Stimulated activated CD8-positive, alpha-beta memory T cell treated with anti-CD3 and anti-CD28 coated beads, Interleukin-7, amount 100 ng/mL, for 48 hours (primary cell): ENCODE measurements at places on chromosomes 2 and 18.

- no peak for DNase-seq
These were observed 215.4 kb upstream of the NRXN1 start for GRCh38 chr2:51247252-51247805.

DNA sequence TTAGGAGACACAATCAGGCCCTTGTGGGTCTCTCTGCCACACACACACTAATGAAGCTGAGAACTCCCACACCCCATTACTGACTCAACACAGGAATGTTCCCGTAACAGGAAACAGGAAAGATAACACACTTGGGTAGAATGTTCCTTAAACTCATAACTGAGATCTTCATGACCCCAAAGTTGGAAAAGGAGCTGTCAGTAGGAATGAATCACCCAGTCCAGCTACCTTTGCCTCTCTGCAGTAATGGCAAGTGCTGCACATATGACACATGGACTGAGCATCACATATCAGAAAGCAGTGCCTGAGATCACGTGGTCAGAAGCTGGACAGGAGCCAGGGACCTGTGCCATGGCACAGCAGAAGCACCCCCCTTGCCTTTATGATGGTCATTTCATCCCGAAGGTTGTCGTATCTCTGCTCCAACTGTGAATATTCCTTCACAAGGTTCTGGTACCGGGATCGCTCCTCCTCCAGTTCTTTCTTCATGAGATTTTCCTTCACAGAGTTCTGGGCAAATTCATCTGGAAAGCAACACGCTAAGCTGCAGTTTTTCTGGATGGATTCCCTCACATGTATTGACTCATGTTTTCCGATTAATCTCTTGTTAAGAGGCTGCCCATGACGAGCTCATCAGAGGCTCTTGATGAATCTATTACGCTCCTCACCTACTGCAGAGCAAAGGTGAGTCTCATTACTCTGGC lies 65.4 kb upstream of the ACAA2 start:
- no peak for DNase-seq

- DNase-seq = no peak
These were observed 453 bp downstream of the CABLES1 start for GRCh38 chr18:23135550-23136325.

DNA sequence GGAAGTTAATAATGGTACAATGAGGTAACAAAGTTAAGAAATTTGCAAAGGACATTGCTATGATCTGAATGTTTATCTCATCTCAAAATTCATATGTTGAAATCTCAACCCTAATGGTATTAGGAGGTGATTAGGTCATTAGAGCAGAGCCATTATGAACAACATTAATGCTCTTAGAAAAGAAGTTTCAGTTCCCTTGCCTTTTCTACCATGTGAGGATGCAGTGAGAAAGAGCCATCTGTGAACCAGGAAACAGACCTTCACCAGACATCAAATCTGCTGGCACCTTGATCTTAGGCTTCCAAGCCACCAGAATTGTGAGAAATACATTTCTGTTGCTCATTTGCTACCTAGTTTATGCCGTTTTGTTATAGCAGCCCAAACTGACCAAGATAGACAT lies 757.6 kb downstream of the NR4A2 start:
- DNase-seq = no peak

GRCh38 chr2:217887841-217888701 lies 114.7 kb downstream of the TNS1 start:
- DNase-seq = no peak

- no peak for DNase-seq
These were observed 601.8 kb downstream of the TMEM182 start for GRCh38 chr2:103363639-103364038.

DNA sequence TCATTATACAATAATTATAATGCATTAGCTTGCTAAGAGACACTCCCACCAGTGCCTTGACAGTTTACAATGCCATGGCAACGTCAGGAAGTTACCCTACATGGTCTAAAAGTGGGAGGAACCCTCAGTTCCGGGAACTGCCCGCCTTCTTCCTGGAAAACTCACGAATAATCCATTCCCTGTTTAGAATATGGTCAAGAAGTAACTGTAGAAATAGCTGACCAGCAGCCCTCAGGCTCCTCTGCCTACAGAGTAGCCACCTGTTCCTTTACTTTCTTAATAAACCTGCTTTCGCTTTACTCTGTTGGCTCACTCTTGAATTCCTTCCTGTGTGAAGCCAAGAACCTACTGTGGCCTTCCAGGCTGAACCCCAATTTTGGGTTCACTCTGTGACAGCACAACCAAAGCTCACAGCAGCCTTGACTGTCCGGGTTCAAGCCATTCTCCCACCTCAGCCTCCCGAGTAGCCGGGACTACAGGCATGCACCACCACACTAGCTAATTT lies 20.0 kb upstream of the PTPN2 start:
- no peak for DNase-seq

DNA sequence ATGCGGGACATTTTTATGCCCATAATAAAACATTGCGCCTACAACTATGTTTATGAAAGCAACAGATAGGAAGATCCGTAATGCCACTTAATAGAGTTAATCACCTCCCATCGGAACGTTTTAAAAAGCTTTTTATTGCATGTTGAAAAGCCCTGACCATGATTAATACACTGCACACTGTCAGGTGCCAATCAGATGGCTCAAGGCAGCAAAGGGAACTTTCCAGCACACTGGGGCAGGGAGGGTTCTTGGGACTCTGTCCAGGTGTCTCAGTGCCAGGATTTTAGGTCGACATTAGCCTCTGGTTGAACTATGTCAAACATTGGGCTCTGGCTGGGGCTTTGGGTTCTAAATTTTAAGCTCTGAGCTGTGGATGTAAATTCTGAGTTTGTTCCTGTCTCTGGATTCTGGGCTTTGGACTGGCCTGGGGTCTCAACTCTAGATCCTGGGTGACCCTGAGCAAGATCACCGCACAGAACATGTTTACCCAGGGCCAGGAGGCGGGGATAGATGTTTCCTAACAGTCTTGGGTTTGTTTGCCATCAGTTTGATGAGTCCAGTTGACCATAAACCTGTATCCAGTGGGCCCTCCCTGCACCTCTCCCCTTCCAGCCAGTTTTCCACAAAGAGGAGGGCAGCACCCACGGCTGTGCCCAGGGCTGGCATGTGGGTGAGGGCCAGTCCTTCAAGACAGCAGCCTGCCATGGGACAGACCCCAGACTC lies 262.7 kb downstream of the ATAD2B start:
- DNase-seq = no peak

- no peak for DNase-seq
These were observed 379.0 kb upstream of the RND3 start for GRCh38 chr2:150866431-150866830.

DNA sequence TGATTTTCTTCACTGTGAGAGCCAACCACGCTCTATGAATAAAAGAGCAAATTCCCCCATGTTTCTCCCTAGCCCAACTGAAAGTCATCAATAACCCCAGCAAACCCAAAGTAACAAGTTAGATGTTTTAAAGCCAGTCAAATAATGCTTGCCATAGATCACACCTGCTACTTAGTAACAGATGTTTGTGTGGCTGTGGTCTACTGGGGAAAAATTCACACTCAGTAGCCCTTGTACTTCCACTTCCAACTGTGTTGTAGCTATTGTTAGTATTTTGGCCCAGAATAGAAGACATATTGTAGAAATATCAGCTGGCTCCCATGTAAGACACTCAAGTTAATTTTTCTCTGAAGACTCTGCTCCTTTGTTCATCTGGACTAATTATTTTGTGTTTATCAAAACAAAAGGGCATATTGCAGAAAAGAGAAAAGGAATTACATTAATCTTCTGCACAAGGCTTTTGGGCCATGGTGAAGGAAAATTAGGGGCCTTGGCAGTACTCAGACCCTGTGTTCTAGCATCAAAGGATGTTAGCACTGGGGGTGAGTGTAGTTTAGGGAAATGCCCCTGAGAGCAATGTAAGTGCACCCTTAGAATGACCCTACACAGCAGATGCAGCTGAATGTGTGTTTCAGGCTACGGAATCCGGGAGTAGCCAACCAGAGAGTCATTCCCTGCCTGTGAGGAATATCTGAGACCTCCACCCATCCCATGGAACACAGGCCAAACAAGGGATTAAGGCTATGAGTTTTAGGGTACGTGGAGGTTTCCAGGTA lies 521.9 kb downstream of the EPHA4 start:
- no peak for DNase-seq

DNA sequence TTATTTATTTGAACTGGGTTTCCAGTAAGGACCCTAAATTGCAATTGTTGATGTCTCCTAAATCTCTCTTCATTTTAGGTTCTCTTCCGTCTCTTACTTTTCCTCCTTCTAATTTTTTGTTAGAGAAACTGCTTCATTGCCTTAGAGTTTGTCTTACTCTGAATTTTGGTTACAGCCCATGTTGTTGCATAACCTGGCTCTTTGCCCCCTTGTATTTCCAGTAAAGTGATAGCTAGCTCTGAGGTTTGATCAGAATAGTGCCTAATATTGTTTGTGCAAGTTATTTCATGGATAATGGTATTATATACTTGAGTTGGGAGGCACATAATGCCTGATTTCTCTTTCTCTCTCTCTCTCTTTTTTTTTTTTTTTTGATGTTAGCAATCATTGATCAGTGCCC lies 71.8 kb downstream of the MGAT5 start:
- no peak for DNase-seq

GRCh38 chr2:152420936-152421335 lies 86.0 kb downstream of the FMNL2 start:
- DNase-seq = no peak

DNA sequence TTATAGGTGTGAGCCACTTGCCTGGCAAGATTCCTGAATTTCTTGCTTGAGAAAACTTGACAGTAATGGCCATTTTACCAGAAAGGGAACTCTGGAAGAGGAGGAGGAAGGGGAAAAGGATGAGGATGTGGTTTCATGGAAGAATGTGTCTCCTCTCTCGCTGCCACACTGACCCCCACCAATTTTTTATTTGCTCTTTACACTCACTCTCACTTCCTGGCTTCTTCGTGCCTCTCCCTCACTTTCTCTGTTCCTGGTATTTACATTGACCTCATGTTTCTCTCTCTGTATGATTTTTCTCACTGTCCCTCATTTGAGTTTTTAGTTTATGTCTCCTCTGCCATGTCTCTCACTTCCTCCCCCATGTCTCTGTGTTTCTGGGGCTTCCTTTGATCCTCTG lies 134.5 kb upstream of the CAB39 start:
- no peak for DNase-seq

GRCh38 chr2:223865124-223865523 lies 27.7 kb upstream of the AP1S3 start:
- no peak for DNase-seq

DNA sequence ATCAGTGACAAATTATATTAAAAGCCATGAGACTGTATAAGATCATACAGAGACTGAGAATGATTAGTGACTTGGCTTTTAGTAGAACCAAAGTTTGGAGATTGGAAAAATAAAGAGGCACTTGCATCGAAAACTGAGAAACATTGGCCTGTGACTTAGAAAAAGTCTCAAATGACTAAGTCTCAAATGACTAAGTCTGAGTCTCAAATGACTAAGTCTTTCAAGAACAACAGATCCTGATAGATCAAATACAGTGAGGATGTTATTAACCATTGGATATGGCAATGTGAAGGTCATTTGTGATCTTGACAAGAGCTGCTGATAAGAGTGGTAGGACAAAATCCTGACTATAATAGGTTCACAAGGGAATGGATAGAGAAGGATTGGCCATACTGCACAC lies 135.5 kb upstream of the FANCL start:
- no peak for DNase-seq

GRCh38 chr18:13260197-13260934 lies 41.8 kb downstream of the LDLRAD4 start:
- no peak for DNase-seq

DNA sequence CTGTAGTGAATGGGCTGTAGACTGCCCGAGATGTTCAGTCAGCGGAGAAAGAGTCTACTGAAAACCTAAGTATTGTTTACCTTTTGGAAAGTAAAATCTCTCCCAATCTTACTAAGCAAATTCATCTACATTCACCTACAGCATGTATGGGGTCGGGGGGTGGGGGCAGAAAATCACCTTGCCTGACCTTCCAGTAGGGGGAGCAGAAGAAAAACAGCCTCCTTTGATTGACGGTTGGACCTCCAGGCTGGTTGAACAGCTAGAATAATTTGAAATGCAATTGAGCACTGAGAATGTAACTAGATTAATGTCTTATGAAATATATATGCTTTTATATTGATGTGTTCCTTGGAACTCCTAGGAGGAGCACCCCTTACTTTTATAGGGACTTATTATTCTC lies 10.0 kb downstream of the LRATD1 start:
- no peak for DNase-seq

DNA sequence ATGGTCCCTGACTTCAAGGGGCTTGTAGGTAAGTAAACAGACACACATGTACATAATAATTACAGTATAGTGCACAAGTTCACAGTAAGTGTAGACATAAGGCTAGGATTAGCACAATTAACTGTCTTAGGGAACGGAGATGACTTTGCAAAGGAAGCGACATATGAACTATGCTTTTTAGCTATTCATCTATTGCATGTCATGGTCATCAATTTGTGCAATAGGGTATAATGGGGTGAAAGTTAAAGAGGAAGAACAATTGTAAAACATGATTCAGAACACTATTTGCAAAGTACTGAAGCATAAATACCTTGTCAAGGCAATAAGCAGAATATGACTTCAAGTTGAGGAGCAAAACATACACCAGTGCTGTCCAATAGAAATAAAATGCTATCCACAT lies 112.3 kb upstream of the SLC8A1 start:
- no peak for DNase-seq

DNA sequence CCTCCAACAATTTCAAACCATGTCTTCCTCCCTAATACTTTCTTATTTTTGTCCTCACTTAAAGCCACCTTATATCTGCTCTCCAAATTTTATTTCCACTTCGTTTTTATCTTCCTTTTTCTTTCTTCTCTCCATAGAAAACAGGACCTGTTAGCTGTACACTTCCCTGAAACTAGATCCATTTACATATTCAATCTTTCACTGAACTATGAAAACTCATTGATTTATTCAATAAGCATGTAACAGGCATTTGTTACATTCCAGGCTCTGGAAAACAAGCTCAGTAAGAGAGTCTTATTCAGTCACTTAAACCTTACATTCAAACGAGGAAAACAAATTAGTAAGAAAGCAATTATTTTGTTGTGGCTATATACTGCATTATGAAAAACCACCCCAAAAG lies 1225.3 kb downstream of the SUCLG1 start:
- DNase-seq = no peak

GRCh38 chr2:165648801-165649200 lies 145.2 kb downstream of the GALNT3 start:
- no peak for DNase-seq

DNA sequence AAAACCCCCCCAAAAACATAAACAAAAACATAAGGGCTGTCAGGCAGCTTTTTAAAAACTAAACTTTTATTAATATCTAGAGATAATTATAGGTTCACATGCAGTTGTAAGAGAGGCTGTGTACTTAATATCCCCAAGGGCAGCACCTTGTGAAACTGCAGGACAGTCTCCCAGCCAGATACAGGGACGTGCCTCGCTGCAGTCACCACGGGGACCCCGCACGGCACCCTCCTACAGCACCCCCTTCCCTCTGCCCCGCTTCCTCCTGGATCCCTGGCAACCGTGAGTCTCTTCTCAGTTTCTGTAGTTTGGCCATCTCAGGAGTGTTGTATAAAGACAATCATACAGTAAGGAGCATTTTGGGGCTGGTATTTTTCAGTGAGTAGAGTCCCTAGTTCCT lies 6.8 kb upstream of the COLEC11 start:
- DNase-seq = no peak
